CD4-positive, alpha-beta T cell treated with Interleukin-1 beta for 1 hour (primary cell): ENCODE measurements at places on chromosomes 6 and 20.

- DNase-seq, result no peak
Measured at GRCh38 chr6:37759221-37760144, 60.0 kb upstream of the ZFAND3 start.

DNA sequence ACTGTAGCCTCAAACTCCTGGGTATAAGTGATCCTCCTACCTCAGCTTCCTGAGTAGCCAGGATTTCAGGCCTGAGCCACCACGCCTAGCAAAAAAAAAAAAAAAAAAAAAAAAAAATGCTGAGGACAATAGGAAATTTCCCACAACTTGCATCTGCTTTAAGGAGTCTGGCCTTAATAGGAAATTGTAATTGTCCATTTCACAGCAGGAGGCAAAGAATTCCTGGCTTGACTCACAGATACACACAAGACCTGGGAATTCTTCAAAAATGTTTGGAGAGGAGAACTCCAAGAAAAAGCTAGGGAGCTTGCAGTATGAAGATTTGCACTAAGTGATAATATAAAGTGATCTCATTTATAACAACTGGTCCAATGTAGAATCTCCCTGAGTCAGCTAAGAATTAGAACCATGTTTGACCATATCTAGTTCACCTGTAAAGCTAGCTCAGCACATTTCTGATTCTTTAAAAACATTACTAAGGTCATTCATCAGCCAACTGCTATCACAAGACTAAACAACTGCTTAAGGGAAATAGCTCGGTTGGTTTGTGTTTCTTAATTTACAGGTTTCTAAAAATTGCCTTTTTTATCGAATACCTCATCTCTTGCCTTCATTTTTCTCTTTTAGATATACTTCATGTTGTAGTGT lies 80.2 kb upstream of the SLC2A12 start:
- DNase-seq, result no peak

DNA sequence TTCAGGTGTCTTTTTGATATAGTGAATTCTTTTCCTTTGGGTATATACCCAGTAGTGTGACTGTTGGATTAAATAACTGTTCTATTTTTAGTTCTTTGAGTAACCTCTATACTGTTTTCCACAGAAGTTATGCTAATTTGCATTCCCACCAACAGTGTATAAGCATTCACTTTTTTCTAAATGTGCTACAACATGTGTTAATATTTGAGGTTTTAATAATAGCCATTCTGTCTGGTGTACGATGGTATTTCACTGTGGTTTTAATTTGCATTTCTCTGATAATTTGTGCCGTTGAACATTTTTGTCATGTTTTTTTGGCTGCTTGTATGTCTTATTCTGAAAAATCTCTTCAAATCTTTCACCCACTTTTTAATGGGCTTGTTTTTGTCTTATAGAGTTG lies 563.5 kb downstream of the GRIK2 start:
- no peak for DNase-seq

- DNase-seq, result no peak
Measured at GRCh38 chr20:9403448-9403847, 110.9 kb upstream of the LAMP5 start.

- DNase-seq, result no peak
Measured at GRCh38 chr6:15882915-15883314, 220.1 kb upstream of the DTNBP1 start.

- no peak for DNase-seq
Measured at GRCh38 chr6:2410656-2411380, 165.4 kb upstream of the GMDS start.

- DNase-seq, result no peak
Measured at GRCh38 chr6:89605861-89606260, 32.7 kb downstream of the LYRM2 start.

DNA sequence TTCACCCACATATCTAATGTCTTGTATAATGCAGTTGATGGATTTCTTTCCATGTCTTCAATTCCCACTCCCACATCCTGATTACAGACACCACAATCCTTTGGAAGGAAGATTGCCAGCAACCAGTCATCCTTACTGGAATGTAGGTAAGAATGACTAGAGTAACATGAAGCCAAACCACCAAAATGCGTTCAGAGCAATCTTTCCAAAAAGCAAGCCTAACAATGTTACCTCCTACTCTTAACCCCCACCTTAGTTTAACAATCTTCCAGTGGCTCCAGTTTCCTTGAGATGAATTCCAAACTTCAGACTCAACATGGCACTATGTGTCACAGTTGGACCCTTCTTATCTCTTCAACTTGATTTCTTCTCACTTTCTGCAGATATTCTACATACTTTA lies 685.6 kb downstream of the DOK5 start:
- DNase-seq, result no peak

GRCh38 chr6:139988685-139989084 lies 614.2 kb upstream of the CITED2 start:
- no peak for DNase-seq

- no peak for DNase-seq
Measured at GRCh38 chr6:138246650-138247440, 28.6 kb upstream of the PBOV1 start.

- no peak for DNase-seq
Measured at GRCh38 chr6:6566766-6567165, 21.8 kb upstream of the LY86 start.

- peak; percentile 44 for DNase-seq
Measured at GRCh38 chr6:37177077-37177934, 7.4 kb downstream of the PIM1 start.

GRCh38 chr6:140001821-140002341 lies 627.4 kb upstream of the CITED2 start:
- DNase-seq, result no peak

GRCh38 chr6:116087437-116088027 lies 13.1 kb upstream of the NT5DC1 start:
- no peak for DNase-seq

DNA sequence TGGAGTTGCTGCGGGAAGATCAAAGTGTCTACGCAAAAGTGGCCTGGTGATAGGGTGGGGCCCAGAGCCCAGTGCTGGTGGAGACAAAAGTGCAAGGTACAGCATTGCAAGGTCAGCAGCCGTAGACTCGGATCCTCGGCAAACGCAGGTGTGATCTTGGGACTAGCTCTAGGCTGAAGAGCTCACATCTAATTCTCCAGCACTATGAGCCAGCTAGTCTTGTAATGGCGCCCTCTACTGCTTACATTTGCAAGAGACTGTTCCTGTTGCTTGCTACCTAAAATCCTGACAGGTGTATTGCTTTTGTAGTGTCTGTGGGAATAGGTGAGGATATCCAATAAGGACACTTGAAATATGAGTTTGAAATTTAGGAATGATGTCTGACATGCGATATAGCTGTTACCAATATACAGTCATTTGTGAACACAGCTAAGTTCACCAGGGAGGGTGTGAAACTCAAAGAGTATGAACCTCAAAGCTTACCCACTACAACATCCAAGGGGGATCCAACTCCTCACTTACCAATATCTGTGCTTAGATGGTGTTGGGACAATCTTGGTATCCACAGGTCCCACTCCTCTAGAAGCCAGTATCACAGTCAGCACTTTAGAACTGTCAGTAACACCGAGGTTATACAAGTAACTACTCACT lies 58.4 kb downstream of the PDE7B start:
- DNase-seq, result peak; percentile 76

- no peak for DNase-seq
Measured at GRCh38 chr6:168284187-168284586, 35.4 kb downstream of the DACT2 start.

DNA sequence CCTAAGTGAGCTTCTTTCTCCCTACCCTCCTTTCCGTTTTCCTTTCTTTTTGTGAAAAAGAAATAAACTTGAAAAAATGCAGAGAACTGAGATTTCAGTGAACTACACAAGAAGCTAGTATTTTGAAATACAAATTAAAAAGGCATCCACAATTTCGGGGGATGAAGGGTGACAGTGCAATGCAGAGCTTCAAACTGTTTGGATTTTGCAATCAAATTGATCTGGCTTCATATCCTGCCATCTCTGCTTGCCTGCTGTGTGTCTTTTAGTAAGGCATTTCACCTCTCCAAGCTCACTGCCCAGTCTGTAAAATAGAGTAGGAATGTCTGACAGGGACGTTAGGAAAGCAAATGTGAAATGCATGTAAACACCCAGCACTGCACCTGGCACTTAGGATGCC lies 258.0 kb downstream of the HACE1 start:
- no peak for DNase-seq

- DNase-seq, result no peak
Measured at GRCh38 chr20:8764344-8764962, 304.4 kb upstream of the PLCB4 start.

DNA sequence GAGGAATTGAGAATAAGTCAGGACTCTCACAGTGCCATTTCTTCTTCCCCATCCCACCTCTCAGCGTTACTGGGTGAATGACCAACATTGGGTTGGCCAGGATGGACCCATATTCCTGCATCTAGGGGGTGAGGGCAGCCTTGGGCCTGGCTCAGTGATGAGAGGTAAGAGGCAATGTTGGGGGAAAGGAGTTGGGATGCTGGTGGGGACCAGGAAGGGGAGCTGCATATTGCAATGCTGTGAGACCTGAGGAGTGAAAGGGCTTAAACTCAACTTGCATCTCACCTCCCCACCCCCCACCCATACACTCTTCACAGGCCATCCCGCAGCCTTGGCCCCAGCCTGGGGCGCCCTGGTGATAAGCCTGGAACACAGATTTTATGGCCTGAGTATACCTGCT lies 1.3 kb downstream of the PRSS16 start:
- DNase-seq, result no peak

DNA sequence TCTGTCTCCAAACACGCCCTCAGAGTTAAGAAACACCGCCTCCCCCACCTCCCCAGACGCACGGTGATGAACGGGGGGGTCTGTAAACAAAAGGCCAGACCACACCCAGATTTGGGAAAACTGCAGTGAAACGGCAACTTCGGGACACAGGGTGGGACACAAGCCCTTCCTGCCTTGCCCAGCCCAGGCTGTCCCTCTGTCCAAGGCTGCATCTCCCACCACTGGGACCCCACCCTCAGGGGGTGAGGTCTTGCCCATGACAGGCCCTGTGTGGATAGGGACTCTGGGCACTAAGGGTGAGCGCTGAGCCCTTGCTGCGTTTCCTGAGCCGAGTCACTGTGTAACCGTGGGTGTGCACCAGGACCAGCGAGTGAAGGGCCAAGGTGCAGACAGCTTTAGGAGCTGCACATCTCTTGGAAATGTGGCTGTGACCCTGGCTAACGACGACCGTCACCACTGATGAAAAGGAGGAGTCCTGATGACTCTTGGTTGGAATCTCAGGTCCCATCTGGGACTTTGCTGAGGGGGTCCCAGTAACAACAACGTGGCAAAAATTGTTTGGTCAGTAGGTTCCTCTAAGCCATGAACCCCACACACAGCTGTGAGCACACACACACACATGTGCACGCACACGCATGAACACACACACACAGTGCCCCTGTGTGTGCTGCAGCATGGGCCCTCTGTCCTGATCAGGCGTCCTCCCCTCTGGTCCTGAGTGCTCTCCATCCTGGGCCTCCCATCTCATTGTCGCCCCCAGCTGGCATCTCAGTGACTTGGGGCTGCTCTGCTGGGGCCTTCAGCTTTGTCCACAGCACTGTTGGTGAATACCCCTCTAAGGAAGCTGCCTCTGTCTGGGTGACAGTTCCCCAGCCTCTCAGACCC lies 100.6 kb downstream of the RAMACL start:
- no peak for DNase-seq

DNA sequence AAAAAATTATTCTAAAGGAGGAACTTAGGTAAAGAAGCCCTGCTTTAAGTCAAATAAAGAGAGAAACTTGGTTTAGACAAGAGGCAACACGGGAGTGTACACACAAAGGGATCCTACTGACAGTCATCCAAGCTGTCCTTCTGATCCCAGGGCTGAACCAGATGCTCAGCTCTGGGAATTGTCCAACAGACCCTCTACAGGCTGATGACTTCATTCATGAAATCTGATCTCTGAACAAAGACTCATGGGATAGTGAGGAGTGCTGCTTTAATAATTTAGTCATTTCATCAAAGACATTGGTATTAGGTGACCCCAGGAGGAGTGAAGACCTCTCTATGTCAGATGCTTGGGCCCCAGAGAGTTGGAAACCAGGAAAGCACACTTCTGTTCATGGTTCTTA lies 65.6 kb upstream of the ARMH2 start:
- DNase-seq, result no peak

DNA sequence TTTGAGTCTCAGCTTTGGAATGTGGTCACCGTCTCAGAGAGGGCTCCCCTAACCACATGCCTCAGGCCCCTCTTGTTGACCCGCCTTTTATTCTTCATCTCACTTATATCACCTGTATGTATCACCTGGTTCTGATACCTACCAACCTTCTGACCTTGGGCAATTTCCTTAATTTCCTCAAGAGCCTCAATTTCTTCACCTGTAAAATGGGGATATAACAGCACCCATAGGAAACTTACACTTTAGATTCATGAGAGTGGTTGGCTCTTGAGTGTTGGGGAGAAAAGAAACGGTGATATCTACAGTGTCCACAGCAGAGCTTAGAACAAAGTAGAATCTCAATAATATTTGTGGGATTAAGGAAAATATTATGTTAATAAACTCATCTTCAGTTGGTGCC lies 4.0 kb upstream of the DDX27 start:
- DNase-seq, result no peak

DNA sequence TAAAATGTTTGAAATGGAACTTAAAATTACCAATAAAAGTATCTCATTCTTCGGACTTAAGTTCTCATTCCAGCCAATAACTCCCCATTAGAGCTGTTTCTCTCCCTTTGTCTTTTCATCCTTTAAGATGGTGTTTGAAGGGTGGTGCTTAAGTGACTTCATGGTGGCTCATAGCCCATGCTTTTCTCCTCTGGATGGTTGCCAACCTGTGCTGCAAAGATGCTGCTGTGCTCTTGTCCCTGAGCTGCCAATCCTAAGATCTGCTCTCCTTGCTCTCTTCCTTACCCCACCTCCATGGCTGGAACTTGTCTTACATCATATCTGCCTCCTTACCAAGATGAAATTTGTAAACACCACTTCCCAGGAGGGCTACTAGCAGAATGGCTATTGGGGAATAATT lies 31.6 kb upstream of the PNRC1 start:
- no peak for DNase-seq

GRCh38 chr20:49567421-49568277 lies at the start of gene PTGIS:
Gene PTGIS (minus strand): TSS chr20:49568137. CDS start chr20:49568116, 21 bp downstream.
- DNase-seq, result no peak

DNA sequence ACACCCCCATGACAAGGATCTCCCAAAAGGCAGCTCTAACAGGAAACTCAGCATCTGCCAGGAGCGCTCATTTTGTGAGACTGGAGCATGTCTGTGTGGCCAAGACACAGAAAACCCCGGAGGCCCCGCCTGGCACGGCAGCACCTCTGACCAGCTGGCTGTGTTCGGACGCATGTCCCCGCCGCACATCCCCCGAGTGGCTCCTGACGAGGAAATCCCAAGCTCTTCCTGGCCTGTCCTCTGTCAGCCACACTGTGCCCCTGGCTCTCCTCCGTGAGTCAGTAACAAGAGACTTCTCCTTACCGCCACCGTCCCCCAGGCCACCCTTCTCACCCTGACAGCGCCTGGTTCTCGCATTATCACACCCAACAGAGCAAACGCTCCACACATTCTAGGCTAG lies 14.4 kb downstream of the SLC2A4RG start:
- DNase-seq, result no peak

- no peak for DNase-seq
Measured at GRCh38 chr6:166713434-166714186, 86.6 kb upstream of the RPS6KA2 start.
